ENCODE measurements at places on chromosomes 16 and 17.

- DNase-seq, result no peak
These were observed 15.2 kb downstream of the MED24 start for GRCh38 chr17:40038882-40039513.

- DNase-seq, result no peak
These were observed 218.8 kb downstream of the RAB11FIP4 start for GRCh38 chr17:31609996-31610910.

GRCh38 chr17:52724578-52724977, 566.1 kb upstream of the CA10 start:
- DNase-seq, result no peak

GRCh38 chr17:53006006-53006405, 816.7 kb upstream of the KIF2B start:
- DNase-seq, result no peak

DNA sequence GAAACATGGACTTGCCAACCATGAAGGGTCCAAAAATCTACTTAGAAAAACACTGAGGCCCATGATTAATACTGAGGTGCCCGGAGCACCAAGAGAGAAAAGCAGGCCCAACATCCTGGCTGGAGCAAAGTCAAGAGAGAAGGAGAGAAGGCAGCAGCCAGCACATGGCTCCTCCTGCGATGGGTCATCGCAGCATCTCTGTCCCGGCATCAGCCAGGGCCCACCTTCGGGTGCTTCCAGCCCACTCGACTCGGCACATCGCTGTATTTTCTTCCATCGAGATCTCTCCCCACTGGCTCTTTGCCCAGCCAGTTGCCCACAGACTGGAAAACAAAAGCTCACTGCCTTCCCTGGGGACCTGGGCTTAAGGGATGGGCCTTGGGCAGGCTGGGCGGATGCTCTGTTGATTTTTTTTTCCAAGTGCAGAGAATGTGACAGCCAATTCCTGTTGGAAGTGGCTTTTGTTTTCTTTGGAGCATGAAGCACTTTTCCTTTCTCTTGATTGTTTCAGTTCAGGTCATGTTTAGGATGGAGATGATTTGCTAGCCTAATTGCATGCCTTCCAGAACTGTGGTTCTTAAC, 58.1 kb downstream of the CYB5B start:
- DNase-seq, result no peak

GRCh38 chr17:59331929-59332748, 684 bp downstream of the YPEL2 start:
- DNase-seq, result no peak

DNA sequence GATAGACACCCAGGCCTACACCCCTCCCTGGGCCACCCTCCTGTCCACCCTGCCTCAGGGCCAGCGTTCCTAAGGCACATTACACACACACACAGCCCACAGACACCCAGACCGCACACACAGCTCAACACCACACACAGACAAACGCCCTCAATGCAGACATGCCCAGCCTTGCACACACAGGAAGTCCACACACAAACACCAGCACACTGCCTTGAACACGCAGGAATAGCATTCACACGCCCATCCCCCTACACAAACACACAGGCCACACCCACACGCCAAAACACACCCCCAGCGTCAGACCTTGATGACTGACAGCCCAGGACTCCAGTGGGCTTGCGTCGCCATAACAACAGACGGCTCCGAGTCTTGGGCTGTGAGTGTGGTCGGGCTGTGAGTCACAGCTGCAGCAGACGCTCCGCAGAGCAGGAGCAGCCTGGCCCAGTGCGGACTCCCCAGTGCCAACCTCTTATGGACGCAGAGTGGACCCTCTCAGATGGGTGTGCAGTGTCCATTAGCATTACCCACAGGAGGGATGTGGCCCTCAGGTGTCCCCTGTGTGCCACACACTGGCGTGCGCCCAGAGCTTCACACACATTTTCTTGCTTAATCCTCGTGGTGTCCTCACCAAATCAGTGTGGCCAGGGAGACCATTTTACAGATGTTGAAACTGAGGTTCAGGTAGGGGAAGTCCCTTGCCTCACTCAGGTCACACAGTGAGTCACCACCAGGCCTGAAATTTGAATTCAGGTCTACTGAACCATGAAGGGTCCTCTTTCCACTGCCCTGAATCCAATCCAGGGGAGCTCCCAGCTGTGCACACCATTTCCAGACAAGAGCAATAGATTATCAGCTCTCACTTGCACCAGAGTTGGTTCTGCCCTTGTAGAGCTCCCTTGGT, 17.8 kb upstream of the RAI1 start:
- DNase-seq, result no peak

GRCh38 chr17:5210091-5210490, 18.4 kb upstream of the ZNF594 start:
- DNase-seq, result no peak

GRCh38 chr17:58686980-58687379, 4.9 kb downstream of the TEX14 start:
- DNase-seq, result no peak

DNA sequence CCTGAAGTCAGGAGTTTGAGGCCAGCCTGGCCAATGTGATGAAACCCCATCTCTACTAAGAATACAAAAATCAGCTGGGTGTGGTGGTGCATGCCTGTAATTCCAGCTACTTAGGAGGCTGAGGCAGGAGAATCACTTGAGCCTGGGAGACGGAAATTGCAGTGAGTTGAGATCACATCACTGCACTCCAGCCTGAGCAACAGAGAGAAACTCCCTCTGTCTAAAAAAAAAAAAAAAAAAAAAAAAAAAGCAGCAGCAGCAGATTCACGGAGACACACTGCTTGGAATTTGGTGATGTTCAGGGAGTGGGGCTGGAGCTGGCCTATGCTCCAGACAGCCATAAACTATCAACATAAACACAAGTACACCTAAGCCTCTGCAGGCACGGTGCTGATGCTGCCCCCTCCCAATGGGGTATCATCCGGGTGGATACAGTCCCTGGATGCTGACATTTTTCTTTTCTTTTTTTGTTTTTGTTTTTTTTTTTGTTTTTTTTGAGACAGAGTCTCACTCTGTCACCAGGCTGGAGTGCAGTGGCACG, 39.6 kb upstream of the RHOT1 start:
- no peak for DNase-seq

DNA sequence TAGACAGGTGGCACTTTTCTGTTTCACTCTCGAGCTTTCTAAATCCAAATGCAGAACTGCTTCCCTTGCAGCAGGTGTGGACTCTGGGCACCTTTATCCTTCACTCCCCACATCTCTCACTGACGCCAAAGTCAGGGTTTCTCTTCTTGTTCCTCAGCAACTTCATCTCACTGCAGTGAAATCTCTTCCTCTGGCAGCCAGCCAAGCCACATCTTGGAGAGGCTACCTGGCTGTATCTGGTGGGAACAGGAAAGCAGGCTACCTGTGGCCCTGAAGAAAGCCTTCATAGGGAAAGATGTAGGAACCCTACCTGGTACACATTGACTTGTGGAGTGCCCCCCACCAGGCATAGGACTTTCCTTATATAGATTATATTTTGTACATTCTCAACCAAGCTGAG, 159.1 kb downstream of the UTP18 start:
- no peak for DNase-seq

- no peak for DNase-seq
These were observed 13.5 kb downstream of the COL1A1 start for GRCh38 chr17:50187751-50188530.

GRCh38 chr17:332558-333322, 19.9 kb downstream of the RPH3AL start:
- no peak for DNase-seq

DNA sequence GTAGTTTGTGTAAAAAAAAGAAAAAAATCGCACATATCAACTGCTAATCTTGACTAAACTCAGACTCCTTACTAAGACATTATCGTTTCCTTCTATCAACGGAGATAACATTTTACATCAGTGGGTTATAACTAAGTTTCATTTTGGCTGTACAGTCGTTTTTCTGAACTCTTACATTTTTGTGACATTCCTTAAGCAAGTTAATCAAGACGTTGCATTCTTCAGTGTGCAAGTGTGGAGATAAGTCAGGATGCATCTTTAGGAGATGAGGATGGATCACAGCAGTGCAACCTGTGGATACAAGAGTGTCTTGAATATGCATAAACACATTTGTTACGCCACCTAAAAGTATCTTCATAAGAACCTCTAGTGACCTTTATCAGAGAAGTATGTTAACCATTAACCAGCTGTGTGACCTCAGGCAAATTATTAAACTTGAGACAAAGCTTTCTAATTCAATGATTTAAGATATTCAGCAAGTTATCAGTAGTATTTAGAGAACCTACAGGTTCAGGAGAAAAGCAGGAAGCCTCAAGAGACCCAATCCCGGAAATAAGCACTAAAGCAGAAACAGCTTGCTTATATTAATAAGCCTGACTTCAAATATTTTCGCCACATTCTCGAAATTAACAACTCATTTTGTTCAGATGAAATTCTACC, 9.4 kb downstream of the CMC2 start:
- no peak for DNase-seq

GRCh38 chr17:8606401-8606800, 24.1 kb downstream of the MYH10 start:
- no peak for DNase-seq

DNA sequence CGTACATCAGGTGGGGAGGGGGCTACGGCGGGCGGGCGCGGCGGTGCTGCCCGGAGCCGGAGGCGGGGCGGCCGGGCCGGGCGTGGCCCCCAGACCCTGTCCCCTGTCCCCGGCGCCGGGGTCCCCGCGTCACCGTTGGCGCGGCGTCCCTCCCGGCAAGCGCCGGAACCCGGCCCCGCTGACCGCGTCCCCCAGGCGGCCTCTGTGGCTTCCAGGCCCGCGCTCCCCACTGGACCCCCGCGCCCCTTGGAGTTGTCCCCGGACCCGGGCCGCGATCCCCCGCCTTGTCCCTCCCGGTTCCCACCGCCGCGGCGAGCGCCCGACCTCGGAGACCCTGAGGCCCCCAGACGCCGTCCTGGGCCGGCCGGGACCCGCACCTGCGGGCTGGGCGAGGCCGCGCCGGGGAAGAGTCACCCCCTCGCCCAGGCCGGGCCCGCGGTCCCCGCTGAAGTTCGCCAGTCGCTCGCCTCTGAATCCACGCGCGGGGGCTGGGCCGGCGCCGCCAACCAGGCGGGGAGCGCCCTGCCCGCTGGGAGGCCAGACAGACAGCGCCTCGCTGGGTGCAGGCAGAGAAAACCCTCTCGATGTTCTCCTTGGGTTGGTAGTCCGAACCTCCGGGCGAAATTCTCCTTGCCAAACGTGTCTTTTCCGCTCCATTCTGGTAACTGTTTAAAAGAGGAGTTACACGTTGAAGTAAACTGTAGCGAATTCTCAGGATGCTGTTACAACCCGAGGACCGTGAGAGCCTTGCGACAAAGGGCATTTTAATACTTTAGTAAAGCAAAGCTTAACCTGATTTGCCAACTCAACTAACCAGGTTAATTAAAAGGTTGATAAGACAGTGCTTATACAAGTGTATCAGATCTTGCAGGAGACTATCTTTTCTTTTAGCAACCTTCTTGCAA, 761 bp downstream of the GAN start:
- no peak for DNase-seq

- no peak for DNase-seq
These were observed 17.2 kb downstream of the CD300LB start for GRCh38 chr17:74513987-74514631.

DNA sequence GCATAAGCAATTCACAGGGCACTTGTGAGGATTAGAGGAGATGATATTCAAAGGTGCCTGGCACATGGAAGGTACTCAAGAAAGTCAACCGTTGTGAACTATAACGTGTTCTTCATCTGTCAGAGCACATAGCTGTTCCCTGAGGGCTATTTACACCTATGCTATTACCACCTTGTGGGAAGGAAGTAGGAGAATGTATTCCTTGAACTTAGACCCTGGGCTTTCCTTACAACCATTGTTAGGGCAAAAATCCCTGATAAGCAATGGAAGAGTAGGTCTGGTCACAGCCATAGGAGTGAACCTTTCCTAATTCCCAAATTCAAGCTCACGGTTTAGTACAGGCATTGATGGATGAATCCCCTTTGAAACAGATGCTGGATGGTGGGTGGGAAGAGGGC, 188.6 kb downstream of the HAPSTR1 start:
- no peak for DNase-seq

DNA sequence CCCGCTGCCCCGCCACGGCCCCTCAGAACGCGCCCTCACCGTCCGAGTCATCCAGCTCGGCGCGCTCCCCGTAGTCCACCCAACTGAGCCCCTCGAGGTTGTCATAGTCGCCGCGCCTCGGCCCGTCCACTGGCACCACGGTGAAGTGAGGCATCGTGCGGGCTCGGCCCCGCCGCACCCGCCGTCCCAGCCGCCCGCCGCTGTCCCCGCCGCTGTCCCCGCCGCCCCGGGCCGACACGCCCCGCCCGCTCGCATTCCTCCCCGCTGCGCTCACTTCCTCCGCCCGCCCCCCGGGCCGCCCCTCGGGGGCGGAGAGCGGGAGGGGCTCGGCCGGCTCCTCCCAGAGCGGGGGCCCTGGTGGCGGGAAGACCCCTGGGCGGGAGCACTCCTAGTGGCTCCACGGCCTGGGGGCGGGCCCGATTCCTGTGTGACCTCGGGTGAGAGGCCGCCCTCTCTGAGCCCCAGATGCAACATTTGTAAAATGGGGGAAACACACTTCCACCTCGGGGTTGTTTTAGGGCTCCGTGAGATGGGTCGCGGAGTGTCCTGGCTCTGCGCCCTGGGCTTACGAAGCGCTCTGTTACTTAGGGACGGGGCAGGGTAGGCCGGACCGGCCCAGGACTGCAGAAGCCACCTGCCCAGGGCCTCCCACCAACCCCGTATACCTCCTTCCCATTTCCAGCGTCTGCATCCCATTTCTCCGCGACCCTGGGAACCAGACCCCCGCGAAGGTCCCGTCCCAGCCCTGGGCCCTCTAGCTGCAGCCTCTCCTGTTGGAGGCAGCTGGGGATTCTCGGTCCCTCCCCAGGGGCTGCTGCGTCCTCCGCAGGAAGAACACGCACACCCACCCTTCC, at the start of gene SLC12A4:
TSS of gene SLC12A4 (minus strand) at position 238 of the 854 bp plus-strand sequence. CDS start at position 154, 84 bp downstream.
- DNase-seq, result no peak
